ENCODE measurements at places on chromosomes 1 and 21.

- DNase-seq, result no peak
These were observed 501.8 kb upstream of the ZRANB2 start for GRCh38 chr1:71582673-71583072.

DNA sequence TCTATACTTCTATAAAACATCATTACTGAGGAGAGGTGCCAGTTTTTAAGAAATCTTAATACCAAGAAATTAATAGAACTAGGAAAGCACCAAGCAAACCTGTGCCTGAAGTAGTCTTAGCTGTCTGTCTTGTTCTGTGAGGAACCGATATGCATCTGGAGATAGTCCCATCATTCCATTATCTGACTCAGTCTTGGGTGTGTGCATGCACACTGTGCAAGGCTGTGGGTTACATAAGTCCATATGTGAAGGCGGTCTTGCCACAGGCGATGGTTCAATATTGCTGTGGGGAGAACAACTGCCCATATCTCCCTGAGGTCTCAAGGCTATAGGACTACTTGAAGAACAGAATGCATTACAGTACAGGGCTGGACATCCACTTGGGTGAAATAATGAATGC lies 33.8 kb downstream of the STIL start:
- DNase-seq, result no peak

GRCh38 chr1:196387766-196388165 lies 220.5 kb downstream of the KCNT2 start:
- no peak for DNase-seq

DNA sequence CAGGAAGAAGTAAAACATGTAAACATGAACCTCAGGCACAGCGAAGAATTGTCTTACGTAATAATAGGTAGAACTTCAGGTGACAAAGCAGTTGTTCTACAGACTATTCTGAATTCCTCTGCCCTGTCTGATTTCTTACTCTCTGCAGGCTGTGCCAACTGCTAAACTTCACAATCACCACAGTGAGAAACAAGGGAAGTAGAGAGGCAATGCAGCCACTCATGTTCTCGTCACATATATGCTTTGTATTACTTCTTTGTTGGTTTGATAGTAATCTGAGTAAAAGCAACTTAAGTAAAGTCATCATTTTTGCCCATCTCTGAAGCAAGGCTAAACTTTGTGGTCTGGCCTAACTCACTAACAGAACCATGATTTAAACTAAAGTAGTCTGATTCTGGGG lies 21.9 kb downstream of the PIGK start:
- no peak for DNase-seq

DNA sequence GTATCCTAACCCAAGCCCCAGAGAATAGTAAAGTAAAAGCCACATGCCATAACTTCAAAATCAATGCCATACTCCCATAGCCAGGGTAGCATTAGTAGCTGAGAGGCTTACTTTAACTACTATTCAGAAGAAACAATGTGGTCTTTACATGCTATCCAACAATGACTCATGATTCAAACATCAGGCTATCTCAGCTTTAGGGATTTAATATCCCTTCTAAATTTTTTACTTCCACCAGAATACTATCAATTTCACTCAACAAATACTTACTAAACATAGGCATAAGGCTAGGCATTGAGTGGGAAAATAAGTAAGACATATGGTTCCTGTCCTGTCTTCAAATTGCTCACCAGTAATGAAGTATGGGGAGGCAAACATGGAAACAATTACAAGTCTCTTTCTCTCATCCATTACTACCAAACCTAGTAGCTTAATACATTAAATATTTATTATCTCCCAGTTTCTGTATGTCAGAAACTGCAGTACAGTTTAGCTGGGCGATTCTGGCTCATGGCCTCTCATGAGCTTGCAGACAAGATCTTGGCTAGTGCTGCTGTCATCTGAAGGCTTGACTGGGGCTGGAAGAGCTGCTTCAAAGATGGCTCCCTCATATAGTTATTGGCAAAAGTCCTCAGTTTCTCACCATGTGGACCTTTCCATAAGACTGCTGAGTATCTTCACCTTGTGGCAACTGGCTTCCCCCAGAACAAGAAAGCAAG lies 30.7 kb downstream of the EVI5 start:
- no peak for DNase-seq
